ENCODE measurements at places on chromosomes 5 and 9.

DNA sequence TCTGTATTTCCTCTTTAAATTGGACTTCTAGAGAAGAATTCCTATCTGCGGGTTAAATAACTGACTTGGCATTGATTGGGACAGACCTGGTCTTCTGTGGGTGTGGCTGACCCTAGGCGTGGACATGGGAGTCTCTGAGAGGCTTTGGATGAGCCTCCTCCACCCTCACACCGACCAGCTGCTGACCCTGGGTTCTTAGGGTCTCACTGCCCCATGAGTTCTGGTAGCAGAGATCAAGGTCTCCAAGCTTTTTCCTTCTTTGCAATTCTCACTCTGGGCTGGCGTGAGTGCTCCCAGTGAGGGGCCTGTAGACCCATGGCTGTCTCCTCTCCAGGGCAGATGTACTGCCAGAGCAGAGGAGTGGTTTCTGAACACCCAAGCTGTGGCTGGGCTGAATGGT, 41.6 kb upstream of the PITX1 start:
- DNase-seq = no peak

GRCh38 chr5:177548495-177548894, 5.9 kb downstream of the FAM193B start:
- DNase-seq = no peak

DNA sequence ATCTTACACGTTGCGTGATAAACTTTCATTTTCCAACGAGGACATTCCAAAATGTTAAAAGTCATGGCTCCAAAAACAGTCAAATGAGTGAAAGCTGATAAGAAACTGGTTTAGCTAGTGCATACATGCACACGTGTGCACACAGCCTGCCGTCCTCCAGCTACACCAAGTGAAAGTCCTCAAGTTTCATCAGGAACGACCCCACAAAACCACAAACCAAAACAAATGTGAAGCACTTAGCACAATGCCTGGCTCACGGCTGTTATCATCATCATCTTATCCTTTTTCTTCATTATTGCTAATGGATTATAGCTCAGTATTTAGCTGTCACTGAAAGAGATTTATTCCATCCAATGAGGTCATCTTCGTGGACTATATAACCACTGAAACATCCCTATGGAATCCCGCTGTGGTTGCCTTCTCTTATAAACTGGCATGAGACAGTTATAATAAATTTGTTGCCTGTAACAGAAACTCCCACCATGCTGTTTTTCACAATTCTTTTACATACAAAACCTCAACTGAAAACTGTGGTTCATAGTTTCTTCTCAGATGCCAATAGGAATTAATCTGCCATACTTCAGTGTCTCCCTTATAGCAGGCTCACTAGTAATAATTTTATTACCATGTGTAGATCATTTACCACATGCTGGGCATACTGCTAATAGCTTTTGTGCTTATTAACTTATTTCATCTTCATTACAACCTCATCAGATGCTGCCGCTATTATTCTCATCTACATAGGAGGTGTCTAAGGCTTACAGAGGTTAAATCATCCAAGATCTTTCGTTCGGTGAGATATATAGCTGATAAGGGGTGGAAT, 56.1 kb downstream of the SAXO1 start:
- peak; percentile 98 for DNase-seq

- no peak for DNase-seq
Observed at GRCh38 chr9:23752859-23753258, 73.2 kb downstream of the ELAVL2 start.

GRCh38 chr9:122781671-122782070, 7.1 kb upstream of the OR5C1 start:
- DNase-seq = no peak

DNA sequence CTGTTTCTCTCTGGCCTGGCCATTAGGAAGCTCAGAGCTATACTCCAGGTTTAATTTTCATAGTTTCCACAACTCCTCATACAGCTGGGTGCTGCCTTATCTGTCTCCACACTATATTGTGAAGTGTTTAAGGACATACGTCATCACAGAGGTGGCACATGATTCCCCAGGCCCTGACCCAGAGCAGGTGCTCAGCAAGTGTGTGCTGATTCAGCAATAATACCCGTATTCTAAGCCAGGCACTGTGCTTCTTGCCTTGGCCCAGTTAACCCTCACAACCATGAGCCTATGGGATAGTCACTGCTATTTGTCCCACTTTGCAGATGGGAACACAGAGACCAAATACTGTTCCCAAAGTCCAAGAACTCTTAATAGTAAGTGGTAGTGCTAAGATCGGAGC, 93.5 kb upstream of the SMIM23 start:
- DNase-seq = no peak

DNA sequence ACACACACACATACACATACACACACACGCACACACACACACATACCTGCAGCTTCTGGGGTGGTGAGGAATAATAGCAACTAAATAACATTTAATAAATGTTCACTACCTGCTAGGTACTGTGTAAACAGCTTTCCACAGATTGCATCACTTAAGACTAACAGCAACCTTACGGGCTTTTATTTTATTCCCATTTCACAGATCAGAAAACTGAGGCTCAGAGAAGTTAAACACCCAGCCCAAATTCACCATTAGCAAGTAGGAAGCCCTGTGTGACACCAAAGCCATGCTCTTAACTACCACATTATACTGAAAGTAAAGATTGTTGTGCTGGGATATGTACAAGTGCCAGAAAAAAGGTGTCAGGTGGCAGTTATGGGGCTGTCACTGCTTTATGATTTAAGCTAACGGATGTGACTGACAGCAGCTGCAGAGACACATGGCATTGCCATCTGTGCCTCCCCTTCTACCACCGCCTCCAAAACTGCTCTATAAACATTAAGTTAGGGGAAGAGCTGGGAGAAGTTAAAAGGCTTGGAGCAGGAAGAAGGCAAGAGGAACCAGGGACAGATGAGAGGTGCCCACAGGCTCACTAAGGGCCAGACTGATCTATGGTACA, 13.6 kb downstream of the MTMR12 start:
- DNase-seq = no peak

DNA sequence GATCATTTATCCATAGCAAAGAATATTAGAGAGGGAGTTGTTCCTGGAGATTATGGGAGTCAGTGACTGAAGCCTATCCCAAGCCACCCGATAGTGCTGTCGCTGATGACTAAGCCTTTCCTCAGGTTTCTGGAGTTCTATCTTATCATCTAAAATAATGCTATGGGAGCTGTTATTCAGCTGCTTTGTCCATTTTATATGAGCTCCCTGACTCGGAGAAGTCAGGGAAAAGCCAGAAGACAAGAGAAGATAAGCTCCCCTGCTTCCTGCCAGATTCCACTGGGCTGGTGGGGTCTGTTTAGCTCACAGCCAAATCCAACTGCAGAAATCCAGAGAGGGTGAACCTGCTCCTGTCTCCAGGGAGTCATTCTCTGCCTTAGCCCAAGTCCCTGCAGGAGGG, 148.2 kb downstream of the DROSHA start:
- no peak for DNase-seq

GRCh38 chr9:128911529-128912035, 9.2 kb upstream of the PHYHD1 start:
- DNase-seq = peak; percentile 93

- DNase-seq = peak; percentile 81
Observed at GRCh38 chr5:170151097-170151831, 45.6 kb downstream of the FOXI1 start.

- no peak for DNase-seq
Observed at GRCh38 chr5:2278825-2279456, 396.2 kb upstream of the IRX4 start.

DNA sequence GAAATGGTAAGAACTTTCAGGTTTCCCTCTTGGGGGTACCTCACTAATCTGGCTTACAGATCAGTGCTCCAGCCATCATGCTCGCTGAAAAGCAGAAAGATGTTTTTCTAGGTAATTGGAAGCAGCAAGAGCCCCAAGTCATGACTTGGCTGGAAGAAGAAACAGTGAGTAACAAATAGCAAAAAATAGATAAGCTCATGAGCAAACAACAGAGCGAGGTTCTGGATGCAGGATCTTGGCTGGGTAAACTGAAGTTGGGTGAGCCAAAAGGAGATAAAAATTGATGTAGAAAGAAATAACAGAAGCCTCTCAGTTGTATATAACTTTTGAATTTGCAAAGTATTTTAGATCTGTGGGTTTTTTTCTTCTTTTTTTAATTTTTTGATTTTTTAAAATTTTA, 110.1 kb downstream of the INSYN2B start:
- DNase-seq = no peak

DNA sequence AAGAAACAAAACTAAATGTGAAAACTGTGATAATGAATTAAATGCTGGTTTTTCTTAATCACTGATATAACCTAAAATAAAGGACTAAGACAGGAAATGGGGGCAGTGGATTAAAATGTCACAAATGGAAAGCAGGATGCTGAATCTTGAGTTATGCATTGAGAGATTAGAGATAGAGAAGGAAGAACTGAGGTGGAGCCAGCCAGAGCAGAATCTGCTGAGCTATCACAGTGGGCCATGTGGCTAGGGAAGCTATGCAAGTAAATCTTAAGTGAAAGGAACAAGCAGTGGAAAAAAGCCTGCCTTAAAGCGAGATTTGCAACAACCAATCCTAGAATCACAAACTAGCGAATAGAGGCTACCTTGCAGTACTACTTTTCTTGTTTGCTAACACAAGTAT, 188.5 kb upstream of the RASA1 start:
- DNase-seq = no peak

GRCh38 chr5:28831042-28831441, 1792.7 kb upstream of the CDH9 start:
- no peak for DNase-seq

DNA sequence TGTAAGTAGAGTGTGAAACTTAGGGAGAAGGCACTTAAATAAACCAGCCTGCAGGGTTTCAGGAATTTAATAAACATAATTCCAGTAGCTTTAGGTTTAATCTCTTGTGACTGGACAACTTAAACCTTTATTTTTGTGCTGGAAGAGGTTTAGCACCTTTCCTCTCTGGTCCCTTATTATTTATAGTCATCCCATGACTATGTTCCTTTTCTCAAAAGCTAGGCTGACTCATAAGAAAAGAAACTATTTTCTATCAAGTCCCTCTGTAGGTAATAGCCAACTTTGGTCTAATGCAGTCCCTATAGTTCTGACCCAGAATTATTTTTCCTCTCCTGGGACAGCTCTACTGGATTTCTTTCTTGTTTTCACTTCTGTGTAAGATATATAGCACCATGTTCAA, 588.9 kb downstream of the NR2F1-AS1 start:
- no peak for DNase-seq

DNA sequence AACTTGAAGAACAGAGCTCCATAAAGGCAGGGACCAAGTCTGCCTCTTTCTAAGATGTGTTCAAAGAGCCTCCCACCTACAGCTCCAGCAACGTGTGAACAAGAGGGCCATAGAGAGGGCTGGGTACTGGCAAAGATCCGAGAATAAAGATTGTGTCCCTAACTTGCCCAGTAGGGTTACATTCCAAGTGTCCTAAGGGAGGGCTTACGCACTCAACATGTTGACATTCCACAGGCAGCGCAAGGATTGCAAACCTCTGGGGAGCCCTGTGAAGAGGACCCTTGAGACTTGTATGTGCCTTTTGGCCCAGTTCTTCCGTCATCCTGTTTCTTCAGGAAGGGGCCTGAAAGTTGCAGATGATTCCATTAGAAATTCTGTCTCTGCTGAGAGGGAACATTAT, 48.2 kb upstream of the ENTREP1 start:
- DNase-seq = no peak

GRCh38 chr9:125529589-125530515, 177.2 kb downstream of the MAPKAP1 start:
- no peak for DNase-seq

- no peak for DNase-seq
Observed at GRCh38 chr5:66981266-66982055, 215.1 kb downstream of the CD180 start.

GRCh38 chr9:17928228-17928627, 349.4 kb downstream of the SH3GL2 start:
- no peak for DNase-seq

DNA sequence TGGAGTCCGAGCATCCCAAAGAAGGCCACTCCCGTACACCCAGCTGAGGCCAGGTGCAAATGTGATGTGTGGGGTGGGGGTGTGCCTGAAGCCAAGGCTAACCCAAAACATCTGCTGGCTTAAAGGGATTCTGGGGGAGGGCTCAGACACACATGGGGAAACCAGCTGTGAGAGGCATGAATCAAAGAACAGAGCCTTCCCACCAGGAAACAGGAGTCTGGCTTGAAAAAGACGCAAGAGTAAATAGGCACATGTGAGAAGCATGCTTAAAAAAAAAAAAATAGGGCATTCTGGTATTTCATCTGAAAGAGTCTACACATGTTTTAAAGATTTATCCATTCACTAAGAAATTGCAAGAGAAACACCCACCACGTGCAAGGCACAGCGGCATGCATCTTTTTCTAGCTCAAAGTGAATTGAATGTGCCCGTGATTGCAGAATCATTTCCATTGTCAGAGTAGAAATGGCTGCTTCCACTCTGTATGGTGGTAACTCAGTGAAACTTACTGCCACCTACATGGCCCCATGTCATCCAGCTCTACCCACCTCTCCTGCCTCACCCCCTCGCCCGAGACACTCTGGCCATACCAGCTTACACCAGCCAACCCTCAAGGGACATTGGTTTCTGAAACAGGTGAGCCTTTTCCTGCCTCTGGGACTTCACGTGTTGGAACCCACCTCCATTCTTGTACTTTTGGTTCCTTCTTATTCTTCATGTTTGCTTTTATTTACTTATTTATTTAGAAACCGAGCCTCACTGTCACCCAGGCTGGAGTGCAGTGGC, 71.5 kb downstream of the SEMA5A start:
- DNase-seq = peak; percentile 53

DNA sequence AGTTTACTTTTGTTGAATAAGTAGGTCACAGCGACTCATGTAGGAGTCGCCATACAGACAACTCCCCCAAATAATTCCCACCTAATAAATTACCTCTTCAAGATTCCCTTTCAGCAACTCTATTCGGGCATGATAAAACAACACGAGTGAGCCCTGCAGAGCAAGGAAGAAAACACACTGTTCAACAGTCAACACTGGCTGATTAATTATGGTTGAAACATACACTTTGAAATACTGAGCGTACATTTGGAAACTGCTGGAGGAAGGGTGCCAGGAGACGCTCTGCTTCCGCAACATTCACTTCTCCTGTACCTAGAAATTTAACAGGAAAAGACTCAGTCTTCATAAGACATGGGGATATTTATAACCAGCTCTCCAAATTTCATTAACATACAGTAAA, 117.5 kb downstream of the TTC39B start:
- DNase-seq = no peak

DNA sequence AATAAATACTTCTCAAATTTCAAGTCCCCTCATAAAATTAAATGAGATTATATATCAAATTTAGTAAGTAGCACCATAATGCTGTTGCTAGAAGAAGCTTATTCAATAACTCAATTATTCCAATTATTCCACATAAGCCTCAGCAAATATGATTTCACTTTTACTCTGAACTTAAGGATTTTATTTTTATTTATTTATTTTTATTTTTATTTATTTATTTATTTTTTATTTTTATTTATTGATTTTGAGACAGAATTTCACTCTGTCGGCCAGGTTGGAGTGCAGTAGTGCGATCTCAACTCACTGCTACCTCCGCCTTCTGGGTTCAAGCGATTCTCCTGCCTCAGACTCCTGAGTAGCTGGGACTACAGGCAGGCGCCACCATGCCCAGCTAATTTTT, 1308.3 kb upstream of the CDH9 start:
- no peak for DNase-seq

- no peak for DNase-seq
Observed at GRCh38 chr5:102018279-102018678, 277.8 kb downstream of the SLCO4C1 start.

Data from fibroblast of skin of right quadriceps (primary cell).